ENCODE measurements at places on chromosomes 2 and 18.

DNA sequence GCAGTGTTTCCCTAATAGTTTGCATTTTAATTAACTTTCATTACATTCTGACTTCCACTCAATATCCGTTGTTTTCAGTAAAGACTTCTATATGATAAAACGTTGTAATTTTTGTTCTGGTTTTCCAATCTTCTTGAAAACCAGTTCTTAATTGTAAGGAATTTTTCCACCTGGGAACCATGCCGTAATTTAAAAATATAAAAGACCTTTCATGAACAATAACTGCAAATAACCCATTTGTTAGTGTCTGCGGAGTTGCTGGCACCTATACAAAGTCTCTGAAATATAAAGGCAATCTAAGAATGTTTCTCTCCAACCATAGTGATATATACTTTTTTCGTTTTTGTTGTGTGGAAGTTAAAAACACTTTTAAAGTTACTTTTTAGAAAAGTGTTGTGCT lies 7.7 kb upstream of the SATB2 start:
- no peak for DNase-seq

DNA sequence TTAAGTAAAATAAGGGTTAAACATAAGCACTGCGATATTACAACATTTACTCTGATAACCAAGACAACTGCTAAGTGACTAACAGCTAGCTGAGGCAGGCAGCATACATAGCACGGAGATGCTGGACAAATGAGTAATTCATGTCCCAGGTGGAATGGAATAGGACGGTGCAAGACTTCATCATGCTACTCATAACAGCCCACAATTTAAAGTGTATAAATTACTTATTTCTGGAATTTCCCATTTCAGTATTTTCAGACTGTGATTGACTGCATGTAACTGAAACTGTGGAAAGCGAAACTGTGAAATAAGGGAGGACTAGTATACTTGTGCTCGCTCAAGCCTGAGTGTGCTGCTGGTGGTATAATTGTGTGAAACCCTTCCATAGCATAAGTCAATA lies 12.9 kb downstream of the IER3IP1 start:
- DNase-seq = no peak

DNA sequence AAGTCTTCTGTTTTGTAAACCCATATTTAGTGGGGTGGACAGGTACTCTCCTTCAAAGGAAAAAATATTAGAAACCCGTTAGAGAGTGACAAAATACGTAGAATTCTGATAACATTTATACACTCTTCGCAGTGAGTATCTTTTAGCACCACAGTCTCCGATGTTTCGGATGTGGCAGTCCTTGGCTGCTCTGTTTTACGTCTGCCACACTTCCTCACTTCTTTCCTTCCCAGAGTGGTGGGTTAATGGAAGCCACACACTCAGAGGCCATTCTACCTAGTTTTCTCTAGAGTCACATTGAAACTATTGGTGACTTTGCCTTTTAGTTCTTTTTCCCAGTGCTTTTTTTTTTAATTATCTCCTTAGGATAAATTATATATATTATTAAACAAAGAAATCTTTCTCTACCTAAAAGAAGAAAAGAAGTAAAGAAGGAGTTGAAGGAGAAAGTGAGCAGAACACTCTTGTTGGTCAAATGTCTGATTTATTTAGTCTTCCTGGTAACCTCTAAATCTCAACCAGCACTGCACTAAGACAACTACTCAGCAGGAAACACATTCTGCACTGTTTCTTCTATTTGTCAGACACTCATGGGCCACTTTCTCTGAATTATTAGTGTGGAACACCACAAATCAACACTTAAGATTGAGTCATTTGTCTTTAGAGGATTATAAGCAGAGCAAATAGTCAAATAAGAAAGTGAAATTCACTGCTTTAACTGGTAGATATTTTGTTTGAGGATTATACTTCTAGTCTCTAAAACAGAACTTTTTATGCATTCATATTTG lies 451.3 kb upstream of the TMEFF2 start:
- no peak for DNase-seq

DNA sequence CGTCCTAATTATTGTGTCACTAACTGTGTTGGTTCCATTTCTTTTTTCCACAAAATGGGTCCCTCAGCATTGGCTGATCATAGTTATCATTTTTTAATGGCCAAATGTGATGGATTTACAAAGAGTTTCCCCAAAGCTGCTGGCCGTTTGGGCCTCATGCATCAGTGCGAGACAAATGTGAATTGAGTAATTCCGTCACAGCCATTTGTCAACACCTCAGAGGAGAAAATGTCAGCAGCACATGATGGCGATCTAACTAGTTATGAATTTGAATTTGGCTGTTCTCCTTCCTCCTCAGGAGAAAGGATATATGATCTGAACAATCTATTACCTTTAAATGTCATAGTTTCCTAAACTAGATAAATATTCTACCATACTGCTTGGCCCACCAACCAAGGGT lies 54.9 kb upstream of the SP3 start:
- no peak for DNase-seq

DNA sequence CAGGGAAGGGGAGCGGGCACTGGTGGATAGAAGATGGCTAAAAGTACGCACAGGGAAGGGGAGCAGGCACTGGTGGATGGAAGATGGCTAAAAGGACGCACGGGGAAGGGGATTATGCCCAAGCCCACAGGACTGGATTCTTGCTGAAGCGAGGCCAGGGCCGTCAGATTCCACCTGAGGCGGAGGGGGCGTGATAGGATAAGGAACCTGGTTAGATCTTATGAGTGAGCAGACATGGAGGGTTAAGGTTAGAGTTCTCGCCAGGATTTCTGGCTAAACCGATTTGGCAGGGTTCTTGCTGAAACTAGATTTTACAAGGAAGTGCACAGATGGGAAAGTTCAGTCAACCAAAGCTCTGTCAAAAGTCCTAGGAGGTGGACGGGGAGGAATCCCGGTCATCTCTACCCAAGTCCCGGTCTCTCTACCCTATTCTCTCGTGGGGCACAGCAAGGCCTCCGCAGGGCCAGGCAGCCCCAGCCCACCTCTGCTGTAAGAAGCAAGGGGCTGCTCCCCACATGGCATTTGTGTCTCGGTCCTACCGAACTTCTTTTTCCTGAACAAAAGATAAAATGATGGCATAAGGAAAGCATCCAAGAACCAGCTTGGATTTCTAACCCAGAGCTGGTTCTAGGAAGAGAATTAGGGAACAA lies 140.8 kb downstream of the PTGR3 start:
- DNase-seq = no peak

GRCh38 chr2:226673314-226673723 lies 126.3 kb downstream of the IRS1 start:
- no peak for DNase-seq

DNA sequence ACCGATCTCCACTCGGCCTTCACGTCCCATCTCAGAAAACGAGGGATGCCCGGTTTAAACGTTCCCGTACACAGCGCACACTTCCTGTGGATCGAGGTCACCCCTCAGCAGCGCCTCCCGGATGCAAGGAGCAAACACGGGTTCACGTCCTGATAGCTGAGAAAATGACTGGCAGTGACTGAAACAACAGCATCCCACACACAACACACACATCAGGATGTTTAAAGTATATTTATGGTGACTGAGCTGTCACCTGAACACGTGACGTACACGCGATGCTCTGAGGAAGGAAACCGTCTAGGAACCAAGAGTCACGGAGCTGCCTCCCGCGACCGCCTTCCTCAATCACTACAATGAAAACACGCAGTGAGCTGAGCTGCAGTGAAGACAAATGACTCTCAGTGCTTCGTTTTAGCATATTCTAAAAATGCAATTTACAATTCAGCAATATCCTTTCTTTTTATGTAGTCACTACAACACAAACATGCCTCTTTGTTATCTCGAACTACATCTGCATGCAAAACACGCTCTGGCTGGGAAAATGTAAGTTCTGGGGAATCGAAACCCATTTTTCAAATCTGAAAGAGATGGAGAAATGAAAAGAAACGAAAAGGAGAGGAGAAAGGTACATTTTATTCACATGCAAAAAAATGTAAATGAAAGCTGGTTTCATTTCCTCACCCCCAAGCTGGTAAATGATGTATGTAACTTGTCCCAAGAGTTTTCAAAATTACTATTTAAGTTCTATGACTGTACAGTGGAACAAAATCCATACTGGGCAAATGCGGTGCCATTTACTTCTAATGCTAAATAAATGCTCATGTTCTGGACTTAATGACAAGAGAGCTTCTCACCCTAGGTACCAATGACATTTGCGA lies 19.8 kb downstream of the HDAC4 start:
- DNase-seq = no peak

GRCh38 chr18:10015941-10016819 lies 102.4 kb downstream of the VAPA start:
- DNase-seq = peak; percentile 29

GRCh38 chr18:51447351-51448342 lies 250.2 kb upstream of the MEX3C start:
- no peak for DNase-seq

GRCh38 chr2:143584936-143585335 lies 455.7 kb downstream of the ARHGAP15 start:
- no peak for DNase-seq

DNA sequence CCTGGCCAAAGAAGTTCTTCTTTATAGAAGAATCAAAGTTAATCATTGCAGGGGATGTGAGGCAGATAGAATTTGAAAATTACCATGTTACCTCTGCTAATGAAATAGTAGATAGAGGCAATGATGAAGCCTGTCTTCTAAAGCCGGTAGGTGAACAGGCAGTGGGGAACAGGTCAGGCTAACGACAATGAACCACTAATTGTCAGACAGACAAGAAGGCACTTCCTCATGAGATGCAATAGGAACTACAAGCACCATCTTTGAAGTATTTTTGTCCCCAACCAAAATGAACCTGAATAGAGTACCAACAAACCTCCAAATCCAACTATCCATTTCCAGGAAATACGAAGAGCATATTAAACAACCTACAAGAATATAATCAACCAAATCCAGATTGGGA lies 41.6 kb upstream of the RAB31 start:
- DNase-seq = no peak

DNA sequence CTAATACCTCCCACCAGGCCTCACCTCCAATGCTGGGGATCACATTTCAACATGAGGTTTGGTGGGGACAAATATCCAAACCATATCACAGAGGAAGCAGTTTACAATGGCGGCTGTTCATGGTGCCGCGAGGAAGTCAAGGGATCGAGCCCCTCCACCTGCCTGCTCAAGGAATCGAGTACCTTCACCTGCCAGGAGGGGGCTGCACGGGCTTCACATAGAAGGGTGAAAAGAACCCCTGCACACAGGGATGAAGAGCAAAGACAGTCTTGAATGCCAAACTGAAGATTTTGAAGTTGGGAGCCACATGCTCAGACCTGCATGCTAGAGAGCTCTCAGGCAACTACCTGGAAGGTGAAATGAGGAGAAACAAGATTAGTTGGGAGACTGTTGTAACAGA lies 110.3 kb downstream of the KCNF1 start:
- DNase-seq = no peak

GRCh38 chr2:212711856-212712255 lies 173.3 kb upstream of the ERBB4 start:
- DNase-seq = no peak

DNA sequence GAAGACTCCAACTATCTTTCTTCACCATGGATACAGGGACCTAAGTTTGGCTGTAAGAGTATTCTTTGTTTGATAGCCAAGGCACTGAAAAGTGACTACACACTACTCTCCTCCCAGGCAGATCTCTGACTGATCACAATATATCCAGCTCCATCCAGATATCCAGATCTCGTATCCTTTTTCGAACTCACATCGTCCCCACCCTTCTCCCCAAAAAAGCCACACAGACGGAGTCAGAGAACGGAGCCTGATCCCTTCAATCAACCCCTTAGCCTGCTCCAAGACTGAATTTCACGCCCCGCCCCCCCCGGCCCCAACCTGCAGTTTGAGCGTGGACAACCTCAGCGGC lies 533 bp downstream of the DHX57 start:
- no peak for DNase-seq

- DNase-seq = no peak
Measured at GRCh38 chr2:71556692-71557250, 103.4 kb downstream of the DYSF start.

DNA sequence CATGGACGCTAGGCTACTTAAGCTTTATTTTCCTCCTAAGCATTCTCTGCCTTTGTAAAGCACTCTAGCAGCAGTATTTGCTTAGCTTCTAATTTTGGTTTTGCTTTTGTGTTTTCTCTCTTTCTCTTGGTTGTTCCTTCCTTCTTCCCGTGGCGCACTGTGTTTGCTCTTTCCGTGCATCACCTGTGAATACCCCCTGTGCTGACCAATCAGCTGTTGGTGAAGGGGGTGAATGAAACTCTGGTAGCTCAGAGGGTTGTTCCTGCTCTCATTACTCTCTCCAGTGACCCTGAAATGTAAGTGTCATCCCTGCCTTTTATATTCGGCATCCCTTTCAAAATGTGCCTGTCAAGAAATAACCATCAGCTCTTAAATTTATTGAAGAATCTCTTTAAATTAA lies 45.5 kb upstream of the TNFRSF11A start:
- no peak for DNase-seq

DNA sequence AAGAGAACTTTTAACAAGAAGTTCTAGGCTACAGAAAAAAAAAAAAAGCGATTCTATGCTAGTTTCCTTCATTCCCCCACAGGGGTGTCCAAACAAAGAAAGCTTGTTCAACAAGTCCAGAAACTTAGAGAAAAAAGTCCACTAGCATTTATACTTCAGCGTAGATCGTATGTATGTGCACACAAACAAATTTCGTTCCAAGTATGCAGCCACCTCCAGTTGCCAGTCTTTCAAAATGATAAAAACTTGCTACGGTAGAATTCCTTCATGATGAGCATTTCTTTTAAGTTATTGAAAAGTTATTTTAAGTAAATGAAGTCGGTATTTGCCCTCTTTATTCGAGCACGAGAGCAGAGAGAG lies 3.7 kb upstream of the OTX1 start:
- no peak for DNase-seq

GRCh38 chr2:25738383-25739343 lies 65.3 kb upstream of the DTNB start:
- no peak for DNase-seq

DNA sequence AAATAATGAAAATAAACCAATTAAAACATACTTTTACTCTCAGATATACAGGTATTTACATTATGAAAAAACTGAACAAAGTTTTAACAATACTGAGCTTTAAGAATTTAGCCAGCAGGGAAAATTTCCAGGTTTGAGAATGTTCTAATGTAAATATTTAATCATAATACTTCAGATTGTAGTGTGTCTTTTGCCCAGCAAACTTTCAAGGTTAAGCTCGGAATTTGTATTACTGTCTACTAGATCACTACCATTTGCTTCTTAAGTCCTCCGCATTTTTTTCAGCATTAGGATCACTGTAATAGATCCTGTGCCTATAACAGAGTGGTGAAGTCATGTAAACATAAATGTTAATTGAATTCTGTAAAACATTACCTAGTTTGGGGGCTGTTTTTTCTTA lies 52.7 kb downstream of the CFAP210 start:
- no peak for DNase-seq

- DNase-seq = peak; percentile 34
Measured at GRCh38 chr18:36757081-36757480, 71.7 kb downstream of the TPGS2 start.

DNA sequence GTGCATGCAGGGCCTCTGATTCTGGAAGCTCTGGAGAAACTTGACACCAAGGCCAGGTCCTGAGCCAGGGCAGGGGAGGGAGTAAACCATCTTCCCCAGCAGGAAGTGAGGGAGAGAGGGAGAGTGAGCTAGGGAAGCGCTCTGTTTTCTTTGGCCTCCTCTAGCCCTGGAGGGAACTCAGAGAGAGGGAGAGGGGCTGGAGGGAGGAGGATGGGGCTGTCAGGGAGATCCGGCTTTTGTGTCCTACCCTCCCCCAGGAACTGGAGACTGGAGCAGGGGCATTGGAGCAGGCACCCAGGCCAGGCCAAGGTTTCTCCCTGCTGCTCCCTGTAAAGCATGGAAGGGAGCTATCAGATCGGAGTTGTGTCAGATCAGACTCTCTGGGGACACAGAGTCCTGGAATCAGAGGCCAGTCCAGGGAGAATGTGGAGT lies 22.7 kb upstream of the PKDCC start:
- DNase-seq = no peak

Data from NB4 (cell line).